ENCODE measurements at places on chromosomes 7 and 10.

DNA sequence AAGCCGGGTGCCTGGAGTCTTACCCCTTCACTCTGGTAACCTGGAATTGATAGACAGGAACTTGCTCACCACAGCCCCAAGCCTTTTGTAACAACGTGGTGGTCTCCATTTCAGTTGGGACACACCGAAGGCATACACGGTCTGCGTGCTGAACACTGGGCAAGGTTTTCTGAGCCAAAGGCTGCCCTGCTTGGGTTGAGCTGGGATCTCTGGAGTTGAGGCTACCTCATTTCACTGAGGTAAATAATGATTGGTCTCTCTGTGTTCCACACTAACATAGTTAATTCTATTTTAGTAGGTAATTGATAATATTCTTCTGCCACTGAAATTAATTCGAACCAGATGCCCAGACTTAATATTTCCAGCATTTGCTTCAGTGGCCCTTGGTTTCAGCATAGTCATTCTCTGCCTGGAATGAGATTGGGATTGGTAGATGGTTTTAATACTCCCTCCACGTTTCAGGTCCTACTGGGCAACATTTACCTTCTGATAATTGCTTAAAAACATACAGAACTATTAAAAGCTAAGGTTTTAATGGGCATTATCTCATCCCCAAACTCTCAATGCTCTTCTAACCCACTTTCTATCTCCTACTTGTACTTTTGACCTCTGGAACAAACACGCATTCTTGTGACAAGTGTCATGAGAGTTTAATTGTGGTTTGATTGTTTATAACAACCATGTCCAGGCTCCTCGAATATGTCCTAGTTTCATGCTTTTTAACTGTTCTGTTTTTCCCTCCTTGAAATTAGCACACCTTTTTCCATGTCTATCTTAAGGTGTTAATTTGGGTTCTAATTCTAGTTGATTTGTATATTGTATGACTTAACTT lies 202.3 kb upstream of the KLF6 start:
- no peak for DNase-seq

DNA sequence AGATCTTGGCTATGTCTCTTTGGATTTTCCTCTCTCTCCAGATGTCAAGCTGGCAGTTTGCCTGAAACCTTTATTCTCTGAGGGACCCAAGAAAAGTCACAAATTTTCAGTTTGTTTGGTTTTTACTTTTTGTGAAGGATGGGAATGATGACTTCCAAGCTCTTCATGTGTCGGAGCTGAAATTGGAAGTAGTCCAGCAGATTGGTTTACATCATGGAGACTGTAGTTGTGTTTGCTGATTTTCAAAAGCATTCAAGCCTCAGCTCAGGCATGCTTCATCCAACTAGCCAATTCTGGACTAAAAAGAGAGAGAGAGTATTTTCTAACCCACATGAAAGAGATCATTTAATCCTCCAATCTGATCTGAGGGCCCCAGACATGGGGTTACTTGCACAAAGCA lies 326.2 kb upstream of the AUTS2 start:
- DNase-seq: no peak

DNA sequence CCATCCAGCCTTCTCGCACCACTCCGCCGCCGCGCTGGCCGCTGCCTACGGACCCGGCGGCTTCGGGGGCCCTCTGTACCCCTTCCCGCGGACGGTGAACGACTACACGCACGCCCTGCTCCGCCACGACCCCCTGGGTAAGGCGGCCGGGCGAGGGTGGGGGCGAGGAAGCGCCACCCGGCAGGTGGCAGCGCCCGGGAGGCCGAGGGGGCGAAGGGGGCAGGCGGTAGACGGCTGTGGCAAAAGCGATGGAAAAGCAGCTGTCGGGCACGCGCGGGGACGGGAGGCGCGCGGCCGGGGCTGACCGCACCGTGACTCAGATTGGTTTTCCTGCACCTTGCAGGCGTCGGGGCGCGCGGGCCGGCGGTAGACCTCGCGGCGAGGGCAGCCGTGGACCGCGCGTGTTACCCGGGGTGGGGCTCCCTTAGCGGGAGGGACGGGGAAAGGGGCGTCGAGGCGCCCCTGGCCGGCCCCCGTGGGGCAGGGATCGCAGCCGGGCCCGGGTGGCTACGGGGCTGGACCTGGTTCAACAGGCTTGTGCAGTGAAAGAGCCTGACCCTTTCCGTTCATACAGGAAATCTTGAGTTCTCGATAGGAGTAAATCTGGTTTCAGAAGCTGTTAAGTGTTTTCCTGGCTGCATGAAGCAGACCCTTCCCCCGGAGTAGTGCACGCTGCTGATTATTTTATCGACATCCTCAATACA lies 608 bp downstream of the HHEX start:
- peak; percentile 100 for DNase-seq

- DNase-seq: peak; percentile 45
Observed at GRCh38 chr7:152336754-152337368, 98.9 kb downstream of the KMT2C start.

- DNase-seq: no peak
Observed at GRCh38 chr7:137354961-137355360, 11.4 kb upstream of the PTN start.

DNA sequence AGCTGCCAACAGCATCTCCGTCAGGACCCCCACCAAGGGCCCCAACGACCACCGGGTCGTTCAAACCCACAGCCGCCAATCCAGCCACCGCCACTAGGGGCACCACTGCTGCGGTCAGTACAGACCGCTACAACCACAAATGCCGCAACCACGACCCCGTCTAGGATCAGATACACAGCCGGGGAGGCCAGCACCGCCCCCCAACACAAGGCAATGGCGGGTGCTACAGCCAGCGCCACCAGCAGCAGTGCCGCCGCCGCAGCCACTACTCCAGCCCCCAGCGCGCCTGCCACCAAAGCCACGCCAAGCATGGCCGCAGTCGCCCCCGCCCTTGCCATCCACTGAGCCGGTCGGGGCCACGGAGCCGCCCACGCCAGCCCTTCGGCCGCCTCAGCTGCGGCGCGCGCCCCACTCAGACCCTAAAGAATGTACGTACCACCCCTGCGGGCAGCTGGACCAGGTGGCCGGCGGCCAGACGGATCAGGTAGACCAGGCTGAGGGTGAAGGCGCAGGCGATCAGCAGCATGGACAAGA lies 473 bp downstream of the CYP51A1 start:
- DNase-seq: peak; percentile 85

GRCh38 chr10:85318809-85319807 lies 990.7 kb downstream of the CCSER2 start:
- DNase-seq: no peak

GRCh38 chr7:95976369-95977060 lies 204.2 kb downstream of the DYNC1I1 start:
- DNase-seq: no peak

DNA sequence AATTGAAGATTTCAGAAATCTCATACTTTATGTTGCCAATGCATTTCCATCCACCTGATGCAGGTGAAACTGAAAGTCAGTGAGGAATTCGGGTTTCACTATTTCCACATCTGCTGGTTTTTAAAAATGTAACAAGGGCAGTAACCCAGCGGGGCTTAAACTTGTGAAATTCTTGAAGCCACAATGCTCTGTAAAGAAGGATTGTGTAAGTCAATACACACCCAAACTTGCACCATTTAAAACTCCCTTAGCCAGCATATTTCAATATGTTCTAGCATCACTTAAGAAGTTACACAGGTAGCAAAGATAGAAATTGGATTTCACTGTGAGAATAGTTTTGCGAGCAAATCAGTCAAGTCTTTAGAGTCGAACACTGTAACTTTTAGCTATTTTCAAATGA lies 386.1 kb downstream of the PLXDC2 start:
- DNase-seq: no peak
